ENCODE measurements at places on chromosomes 3 and 15.

DNA sequence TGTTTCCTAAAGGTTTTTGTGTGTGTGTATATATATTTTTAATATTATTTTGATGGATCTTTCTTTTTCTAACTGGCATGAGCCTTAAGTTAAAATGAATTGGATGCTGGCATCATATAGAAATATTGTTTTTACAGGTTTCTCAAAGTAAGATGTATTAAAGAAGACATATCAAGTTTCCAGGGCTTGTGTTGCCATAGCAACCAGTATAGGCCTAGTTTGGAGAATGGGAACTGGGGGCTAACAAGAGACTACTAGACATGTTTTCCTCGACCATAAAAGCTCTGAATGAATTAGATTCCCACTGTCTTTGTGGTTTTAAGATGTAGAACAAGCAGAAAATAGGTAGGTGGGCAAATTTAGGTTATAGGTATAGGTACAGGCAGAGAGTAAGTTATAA lies 771.4 kb downstream of the TUSC7 start:
- DNase-seq, result no peak

DNA sequence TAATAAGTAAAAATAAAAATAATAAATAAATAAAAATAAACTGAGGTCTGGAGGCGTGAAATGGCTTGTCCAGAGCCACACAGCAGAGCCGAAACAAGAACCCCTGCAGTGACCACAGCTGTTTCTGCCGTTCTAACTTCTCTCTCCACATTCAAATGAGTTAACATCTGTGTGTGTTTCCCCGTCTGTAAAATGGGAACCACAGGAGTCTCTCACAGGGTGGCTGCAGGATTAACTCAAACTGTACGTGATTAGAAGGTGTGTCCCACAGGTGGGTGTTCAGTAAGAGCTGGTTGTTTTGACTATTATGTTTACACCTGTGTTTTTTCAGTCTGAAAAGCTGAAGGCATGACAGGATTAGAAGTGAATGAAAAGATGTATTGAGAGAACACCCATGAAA lies 27.0 kb upstream of the MUC4 start:
- no peak for DNase-seq

DNA sequence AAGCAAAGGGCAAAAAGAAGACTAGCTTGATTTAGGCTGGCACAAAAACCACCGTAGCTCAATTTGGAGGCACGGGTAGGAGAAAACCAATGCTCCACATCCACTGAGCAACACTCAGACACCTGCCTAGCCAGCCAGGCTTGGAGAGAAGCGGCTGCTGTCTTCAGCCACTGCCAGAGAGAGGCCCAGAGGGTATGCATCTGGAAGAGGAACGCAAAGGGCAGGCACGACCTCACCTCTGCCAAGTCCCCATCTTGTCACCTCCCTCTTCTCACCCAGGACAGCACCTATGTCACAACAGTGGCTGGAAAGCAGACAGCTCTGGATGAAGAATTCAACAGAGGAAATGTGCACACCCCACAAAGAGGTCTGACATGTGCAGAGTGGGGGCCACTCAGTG lies 93.5 kb downstream of the ADAMTS17 start:
- no peak for DNase-seq

DNA sequence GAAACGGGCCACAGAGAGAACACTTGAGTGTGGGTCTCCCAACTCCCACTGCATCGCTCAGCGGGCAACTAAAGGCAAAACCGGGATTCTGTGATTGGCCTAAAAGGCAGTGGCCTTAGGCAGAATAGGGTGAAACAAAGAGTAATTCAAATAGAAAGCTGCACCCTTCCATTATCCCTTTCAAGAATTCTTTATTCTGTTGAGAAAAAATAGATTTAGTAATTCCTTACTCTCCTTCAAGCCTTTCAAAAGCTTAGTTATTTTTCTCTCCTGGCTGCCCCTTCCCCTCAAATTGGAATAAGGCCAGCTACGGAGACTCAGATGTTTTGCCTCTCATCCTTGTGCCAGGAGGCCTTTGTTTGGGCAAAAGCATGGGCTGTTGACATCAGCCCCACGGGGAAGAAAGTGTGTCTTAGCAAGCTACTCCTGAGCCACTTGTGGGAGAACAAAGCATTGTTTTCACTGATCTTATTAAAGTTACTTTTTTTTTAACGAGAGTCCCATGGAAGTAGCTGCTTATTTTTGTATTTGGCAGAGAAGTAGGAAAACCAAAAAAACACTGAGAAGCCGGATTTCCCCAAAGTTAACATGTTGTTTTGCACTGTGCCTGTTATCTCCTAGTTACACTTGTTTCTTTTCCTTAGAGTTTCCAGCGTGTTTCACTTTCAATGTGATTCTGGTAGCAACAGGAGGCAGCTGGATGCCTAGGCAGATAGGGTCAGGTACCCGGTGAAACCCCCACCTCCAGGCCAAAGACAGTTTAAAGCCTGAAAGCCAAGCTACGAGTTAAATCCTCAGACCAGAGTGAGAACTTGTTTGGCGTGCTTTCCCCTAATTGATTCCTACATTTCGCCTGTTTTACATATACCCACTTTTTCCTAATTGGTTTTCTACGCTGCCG lies 2.2 kb downstream of the ST6GAL1 start:
- DNase-seq, result no peak

DNA sequence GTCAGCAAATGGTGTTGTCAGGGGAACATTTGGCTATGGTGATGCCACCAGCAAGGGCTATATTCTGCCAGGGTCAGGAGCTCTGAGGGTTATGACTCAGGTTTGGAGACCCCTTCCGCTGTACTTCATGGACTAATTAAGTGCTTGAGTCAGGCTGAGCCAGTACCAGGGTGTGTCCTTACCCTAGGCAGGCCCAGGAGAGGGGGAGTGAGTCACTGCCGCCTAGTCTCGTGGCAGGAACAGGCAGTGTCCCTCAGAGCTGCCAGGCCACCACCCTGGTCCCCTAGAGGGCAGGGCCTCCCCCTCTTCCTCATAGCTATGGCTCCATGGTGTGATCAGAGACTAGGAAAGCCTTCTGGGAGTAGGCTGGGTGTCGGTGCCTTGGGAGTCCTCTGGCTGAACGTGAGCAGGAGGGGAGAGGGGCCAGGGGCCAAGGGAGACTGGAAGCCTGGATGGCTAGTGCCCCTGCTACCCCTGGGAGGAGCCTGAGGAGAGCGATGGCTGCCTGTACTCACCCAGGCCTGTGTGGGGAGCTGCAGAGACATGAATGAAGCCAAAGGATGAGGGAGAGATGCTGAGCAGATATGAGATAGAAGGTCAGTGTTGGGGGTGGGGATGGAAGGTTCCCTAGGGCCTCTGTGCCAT lies 10.6 kb downstream of the MAPKAPK3 start:
- DNase-seq, result no peak

- DNase-seq, result no peak
Observed at GRCh38 chr3:73786321-73786807, 161.6 kb upstream of the PDZRN3 start.

DNA sequence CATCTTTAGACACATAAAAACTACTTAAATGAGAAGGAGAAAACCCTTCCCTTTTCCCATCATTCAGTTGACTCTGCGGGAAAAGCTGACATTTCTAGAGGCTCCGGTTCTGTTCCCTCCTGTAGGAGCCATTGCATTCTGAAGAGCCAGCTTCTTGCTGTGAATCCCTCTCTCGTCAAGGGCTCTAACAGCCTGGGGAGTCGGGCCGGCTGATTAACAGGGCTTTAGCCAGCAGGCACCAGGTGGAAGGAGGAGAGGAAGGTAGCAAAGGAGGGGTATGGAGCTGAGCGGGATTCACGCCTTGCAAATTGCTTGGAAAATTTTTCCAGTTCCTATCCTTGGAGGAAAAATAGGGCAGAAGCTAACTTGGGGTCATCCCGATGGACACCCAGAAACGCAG lies 108.3 kb upstream of the UBE2E1 start:
- no peak for DNase-seq

GRCh38 chr3:113668015-113668414 lies 28.4 kb downstream of the USF3 start:
- no peak for DNase-seq

DNA sequence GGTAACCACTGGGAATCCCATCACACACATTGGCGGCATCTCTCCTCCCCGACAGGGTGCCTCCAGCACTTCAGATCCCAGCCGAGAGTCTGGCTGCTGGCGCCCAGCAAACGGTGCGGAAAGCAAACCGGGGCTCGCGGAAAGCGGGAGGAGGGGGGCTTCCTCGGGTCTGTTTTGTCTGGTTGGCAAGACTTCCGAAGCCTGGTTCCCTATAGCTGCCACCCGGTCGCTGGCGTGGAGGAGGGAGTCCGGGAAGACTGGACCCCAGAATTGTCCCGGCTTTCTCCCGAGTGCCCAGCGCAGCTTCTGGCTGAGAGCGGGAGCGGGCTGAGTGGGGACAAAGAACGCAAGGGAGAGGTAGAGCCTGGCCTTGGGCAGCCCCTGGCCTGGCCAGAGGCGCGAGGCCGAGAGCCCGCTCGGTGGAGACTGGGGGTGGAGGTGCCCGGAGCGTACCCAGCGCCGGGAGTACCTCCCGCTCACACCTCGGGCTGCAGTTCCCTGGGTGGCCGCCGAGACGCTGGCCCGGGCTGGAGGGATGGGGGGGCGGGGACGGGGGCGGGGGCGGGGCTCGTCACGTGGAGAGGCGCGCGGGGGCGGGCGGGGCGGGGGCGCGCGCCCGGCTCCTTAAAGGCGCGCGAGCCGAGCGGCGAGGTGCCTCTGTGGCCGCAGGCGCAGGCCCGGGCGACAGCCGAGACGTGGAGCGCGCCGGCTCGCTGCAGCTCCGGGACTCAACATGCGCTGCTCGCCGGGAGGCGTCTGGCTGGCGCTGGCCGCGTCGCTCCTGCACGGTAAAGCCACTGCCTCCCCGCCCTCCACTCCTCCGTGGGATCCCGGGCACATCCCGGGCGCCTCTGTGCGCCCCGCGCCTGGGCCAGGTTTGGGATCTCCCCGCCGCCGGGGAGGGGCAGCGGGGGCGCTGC lies at the start of gene CHRNA7:
Gene CHRNA7, plus strand, starts transcription at position 654 of the 920 bp plus-strand sequence. Its CDS starts 80 bp downstream, at position 734.
- no peak for DNase-seq

DNA sequence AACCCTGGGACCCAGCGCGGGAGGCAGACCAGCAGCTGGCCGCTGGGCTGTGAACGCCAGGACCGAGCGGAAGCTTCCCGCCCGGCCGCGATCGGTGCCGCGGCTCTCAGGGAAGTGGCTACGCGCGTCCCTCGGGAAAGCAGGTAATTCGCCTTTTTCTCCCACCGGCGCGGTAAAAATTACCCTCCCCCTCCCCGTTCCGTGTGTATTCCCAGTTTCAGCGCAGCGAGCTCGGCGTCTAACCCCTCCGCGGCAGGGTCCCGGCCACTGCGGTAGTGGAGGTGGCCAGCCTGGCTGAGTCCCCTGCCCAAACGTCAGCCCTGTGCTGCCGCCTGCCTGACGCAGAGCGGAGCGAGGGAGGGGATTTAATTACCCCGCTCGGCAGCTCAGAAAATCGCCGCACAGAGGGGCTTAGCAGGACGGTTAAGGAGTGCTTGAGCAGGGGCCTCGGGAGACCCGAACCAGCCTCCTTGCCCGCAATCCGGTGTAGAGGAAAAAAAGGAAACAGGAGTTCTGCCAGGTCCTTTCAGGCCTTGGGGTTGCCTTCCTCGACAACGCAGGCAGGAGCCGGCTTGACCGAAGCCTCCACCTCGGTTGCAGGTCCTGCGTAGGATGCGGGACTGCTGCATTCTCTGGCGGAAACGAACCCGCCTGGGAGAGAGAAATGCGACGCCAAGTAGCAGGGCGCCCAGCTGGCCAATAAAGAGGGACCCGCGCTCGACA lies 2.9 kb downstream of the GATA2 start:
- DNase-seq, result no peak

- DNase-seq, result no peak
Observed at GRCh38 chr3:161345023-161345422, 26.3 kb downstream of the SPTSSB start.

GRCh38 chr3:183357564-183358079 lies 70.8 kb downstream of the MCF2L2 start:
- no peak for DNase-seq

- DNase-seq, result no peak
Observed at GRCh38 chr3:10223676-10224639, 24.3 kb upstream of the TATDN2 start.

DNA sequence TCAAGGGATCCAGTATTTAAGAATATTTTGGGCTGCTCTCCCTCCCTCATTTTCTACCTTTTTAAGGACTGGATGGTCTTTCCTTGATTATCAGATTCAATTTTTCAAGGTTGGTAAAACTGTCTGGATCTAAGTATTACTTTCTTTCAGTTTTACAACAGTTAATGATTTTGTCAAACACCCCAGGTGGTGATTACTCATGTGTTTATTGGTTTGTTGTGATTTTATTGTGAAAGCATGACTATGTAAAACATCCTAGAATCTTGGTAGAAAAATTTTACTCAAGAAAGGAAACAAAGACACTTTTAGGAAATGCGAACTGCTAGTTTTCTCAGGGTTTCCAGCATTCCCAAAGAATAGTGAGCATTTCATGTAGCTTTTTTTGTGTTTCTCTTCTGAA lies 7.3 kb downstream of the GTF2E1 start:
- no peak for DNase-seq

DNA sequence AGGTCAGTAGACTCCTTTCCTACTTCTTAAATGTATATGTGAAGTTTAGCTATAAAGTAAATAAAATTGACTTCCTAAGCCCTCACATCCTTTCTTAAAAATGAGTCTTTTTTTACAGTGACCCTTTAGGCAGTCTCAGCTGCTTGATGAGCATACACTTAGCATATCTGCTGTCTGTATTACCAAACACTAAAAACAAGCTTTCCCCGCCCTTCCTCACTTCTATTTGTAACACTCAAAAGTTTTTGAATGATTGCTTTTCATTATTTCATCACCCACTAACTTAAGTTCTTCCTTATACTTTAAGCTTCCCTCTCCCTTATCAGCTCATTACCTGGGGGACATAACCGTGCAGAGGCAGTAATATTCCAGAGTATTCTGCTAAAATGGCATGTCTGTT lies 89.4 kb downstream of the PLOD2 start:
- no peak for DNase-seq

DNA sequence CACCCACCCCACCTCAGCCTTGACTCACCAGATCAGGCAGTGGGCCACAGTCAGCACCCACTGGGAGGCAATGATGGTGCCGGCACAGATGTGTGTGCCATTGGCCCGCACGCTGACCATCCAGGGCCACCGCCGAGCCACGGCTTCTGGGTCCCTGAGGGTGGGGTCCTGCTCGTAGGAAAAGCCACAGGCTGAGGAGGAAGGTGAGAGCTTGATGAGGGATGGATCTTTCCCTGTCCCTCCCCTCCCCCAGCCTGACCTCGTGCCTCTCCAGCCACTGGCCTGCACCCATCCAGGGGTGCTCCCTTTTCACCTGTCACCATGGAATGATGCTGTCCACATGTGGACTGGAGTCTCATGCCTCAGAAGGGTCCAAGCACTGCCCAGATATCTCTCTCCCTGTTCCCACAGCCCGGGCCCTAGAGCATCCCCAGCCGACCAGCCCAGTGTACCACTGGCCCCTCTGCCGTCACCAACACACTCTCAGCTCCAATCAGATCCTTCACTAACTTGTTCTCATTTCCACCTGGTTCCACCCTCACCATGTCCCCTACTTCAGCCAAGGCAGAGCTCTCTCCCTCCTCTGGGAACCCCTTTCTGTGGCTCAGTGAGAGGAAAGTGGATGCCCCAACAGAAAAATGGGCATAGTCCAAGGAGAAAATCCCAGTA lies 2.0 kb downstream of the PRSS50 start:
- no peak for DNase-seq
